ENCODE measurements at places on chromosomes 7 and 10. TPM values are rescaled to one million over a fixed set of nuclear protein-coding genes. Genes with fewer than 3 reads are reported as not detected.

TUBGCP2 gene
- 75.7 TPM for polyA plus RNA-seq

NEUROD6 gene
- polyA plus RNA-seq, result not detected

GPR85 gene
- not detected for polyA plus RNA-seq

IDI2 gene
- not detected for polyA plus RNA-seq

CNNM1 gene
- polyA plus RNA-seq, result not detected

FAM241B gene
- polyA plus RNA-seq, result not detected

CPA2 gene
- not detected for polyA plus RNA-seq

ACTL6B gene
- not detected for polyA plus RNA-seq

CDC14C gene
- not detected for polyA plus RNA-seq

PCDH15 gene
- not detected for polyA plus RNA-seq

CRTAC1 gene
- polyA plus RNA-seq, result not detected
